Colonic mucosa (tissue), 4 donors: ENCODE measurements at places on chromosomes 5 and 9. TPM values are rescaled to one million over a fixed set of nuclear protein-coding genes. Genes with fewer than 3 reads are reported as not detected.

Gene GABRB2
- 4.2 TPM for total RNA-seq

Gene UBAC1
- 66.5 TPM for total RNA-seq

Gene NIPAL4
- total RNA-seq, result 1.4 TPM

Gene RECK
- 1.6 TPM for total RNA-seq

Gene FOXD4L6
- not detected for total RNA-seq

Gene ELOVL7
- total RNA-seq, result 25.4 TPM

Gene ATOSB
- total RNA-seq, result 16.8 TPM

Gene GGTA1
- total RNA-seq, result 4.2 TPM

Gene RNF14
- 69.8 TPM for total RNA-seq

Gene SARDH
- total RNA-seq, result 1.3 TPM

Gene LHX3
- not detected for total RNA-seq

Gene ADAMTS13
- 4.2 TPM for total RNA-seq

Gene STK32A
- 0.10 TPM for total RNA-seq

Gene KIAA1958
- 9.0 TPM for total RNA-seq

Gene TEX53
- not detected for total RNA-seq

Gene SLC6A3
- not detected for total RNA-seq

Gene SSBP2
- 28.0 TPM for total RNA-seq

Gene TPM2
- 321 TPM for total RNA-seq

Gene IL3
- total RNA-seq, result 0.25 TPM

Gene SLC2A6
- 2.4 TPM for total RNA-seq

Gene CCL27
- not detected for total RNA-seq

Gene C5orf58
- total RNA-seq, result not detected

Gene CCNJL
- 21.6 TPM for total RNA-seq

Gene TOMM5
- total RNA-seq, result 112 TPM

Gene SPATA31C1
- not detected for total RNA-seq

Gene KCNV2
- total RNA-seq, result not detected

Gene ARHGAP26
- total RNA-seq, result 74.0 TPM

Gene CEP120
- total RNA-seq, result 18.2 TPM

Gene PHF19
- 50.3 TPM for total RNA-seq

Gene GFI1B
- total RNA-seq, result 1.3 TPM

Gene MRPL22
- total RNA-seq, result 51.4 TPM

Gene GIN1
- 8.0 TPM for total RNA-seq

Gene SOWAHA
- 30.7 TPM for total RNA-seq

Gene NR6A1
- total RNA-seq, result 4.8 TPM

Gene RBM18
- 21.5 TPM for total RNA-seq

Gene PPP2R2B
- 0.35 TPM for total RNA-seq

Gene MEIKIN
- not detected for total RNA-seq

Gene GABRA6
- total RNA-seq, result not detected

Gene SLC12A7
- 64.6 TPM for total RNA-seq

Gene SURF2
- total RNA-seq, result 18.7 TPM

Gene PCDHA12
- total RNA-seq, result not detected

Gene C5orf47
- total RNA-seq, result not detected

Gene NCS1
- 21.3 TPM for total RNA-seq

Gene ABO
- 58.0 TPM for total RNA-seq

Gene OLFML2A
- 12.1 TPM for total RNA-seq

Gene TEX10
- total RNA-seq, result 8.3 TPM

Gene IGFBPL1
- total RNA-seq, result 1.3 TPM

Gene PCDHB11
- 2.2 TPM for total RNA-seq

Gene PLPP7
- total RNA-seq, result 1.1 TPM

Gene PCDHB15
- total RNA-seq, result 1.8 TPM

Gene SH3GL2
- total RNA-seq, result 1.1 TPM

Gene RORB
- total RNA-seq, result 0.13 TPM

Gene GRIA1
- total RNA-seq, result 0.48 TPM
